ENCODE measurements at places on chromosomes 1 and 21.

DNA sequence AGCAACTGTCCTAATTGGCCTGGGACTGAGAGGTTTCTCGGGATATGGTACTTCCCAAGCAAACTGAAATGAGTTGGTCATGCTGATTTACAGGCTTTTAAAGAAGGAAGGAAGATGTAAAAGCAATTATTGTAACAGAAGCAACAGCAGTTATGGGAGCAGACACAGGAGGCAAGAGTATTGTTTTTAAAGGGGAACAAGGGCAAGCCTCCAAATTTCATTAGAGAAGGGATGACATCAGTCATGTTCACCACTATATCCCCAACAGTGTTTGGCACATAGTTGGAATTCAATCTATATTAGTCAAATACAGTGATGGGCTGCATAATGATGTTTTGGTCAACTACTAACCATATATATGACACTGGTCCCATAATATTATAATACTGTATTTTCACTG, 46.0 kb upstream of the JUN start:
- DNase-seq, result no peak

DNA sequence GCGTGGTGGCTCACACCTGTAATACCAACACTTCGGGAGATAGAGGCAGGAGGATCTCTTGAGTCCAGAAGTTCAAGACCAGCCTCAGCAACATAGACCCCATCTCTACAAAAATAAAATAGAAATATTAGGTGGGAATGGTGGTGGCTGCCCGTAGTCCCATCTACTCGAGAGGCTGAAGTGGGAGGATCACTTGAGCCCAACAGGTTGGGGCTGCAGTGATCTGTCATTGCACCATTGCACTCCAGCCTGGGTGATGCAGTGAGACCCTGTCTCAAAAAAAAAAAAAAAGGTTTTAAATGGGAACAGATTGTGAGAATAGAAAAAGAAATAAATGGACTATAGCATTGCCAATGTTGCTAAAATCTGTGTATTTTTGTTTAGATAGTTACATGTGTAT, 11.2 kb downstream of the DHX9 start:
- DNase-seq, result no peak

- DNase-seq, result no peak
Measured at GRCh38 chr21:41754479-41754891, 12.4 kb downstream of the RIPK4 start.

GRCh38 chr1:89047734-89048133, 17.3 kb downstream of the GBP1 start:
- no peak for DNase-seq

DNA sequence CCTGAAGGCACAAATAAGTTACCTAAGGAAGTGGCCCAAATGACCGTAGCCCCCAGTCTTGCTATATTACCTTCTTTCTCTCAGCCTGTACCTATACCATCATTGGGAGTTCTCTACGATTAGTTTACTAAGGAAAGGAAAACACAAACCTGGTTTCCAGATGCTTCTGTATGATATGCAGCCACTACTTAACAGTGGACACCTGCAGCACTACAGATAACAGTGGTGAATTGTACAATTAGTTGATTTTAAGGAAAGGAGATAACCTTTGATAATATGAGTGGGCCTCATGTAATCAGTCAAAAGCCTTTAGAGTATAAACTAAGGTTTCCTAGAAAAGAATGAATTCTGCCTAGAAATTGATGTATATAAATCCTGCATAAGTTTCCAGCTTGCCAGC, 1157.4 kb downstream of the KCNT2 start:
- no peak for DNase-seq

DNA sequence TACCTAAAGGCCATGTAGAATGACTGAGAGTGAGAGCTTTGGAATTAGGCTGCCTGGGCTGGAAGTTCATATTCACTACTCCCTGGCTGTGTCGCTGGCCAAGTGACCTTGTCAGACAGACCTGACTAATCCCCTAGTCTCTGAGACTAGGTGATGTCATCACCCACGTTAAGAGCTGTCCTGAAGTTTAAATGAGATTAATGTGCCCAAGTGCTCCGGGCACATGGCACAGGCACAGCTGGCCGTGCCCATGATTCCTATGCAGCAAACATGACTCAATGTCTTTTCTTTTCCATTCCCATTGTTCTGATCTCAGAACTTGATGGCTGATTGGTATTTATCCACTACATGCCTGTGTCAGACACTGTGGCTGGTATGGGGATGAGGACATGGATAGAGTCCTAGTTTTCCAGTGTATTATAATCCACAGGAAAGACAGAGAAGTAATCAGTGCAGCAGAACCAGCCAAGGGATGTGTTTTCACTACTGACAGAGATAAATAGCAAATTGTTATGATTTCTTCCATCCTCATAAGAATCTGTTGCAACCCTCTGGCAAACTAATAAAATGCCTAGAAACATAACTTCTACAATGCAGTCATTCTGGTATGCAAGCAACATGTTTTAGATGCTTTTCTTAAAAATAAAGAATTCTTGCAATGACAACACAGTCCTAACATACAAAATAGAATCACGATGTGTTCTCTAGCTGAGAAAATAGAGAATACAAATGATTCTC, 180.9 kb downstream of the PCP4 start:
- no peak for DNase-seq

Data from GM04504 (cell line).